ENCODE measurements at places on chromosomes 7 and 10. TPM values are rescaled to one million over a fixed set of nuclear protein-coding genes. Genes with fewer than 3 reads are reported as not detected.

The PTPRN2 gene
- total RNA-seq = 4.7 TPM

The EBF3 gene
- total RNA-seq = not detected

DNA sequence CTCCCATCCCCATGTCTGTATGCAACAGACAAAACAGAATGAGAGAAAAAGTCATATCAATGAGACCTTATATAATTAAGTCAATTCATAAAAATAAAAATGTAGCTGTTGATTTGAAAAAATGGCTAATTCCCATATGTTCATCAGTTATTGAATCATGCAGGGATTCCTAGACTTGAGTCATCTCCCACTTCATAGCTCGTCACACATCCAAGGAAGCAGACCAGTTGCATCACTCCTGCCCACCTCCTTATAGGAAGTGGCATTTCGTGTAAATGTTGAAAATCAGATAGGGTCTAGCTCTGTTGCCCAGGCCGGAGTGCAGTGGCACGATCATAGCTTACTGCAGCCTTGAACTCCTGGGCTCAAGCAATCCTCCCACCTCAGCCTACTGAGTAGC is 56.1 kb upstream of the SH2B2 start:
- DNase-seq = no peak
- H3K4me3 ChIP-seq = no peak overlapping the region
- no peaks in the 10 kb centered on the region for H3K4me1 ChIP-seq
- H3K27me3 ChIP-seq = no peaks in the 10 kb centered on the region

DNA sequence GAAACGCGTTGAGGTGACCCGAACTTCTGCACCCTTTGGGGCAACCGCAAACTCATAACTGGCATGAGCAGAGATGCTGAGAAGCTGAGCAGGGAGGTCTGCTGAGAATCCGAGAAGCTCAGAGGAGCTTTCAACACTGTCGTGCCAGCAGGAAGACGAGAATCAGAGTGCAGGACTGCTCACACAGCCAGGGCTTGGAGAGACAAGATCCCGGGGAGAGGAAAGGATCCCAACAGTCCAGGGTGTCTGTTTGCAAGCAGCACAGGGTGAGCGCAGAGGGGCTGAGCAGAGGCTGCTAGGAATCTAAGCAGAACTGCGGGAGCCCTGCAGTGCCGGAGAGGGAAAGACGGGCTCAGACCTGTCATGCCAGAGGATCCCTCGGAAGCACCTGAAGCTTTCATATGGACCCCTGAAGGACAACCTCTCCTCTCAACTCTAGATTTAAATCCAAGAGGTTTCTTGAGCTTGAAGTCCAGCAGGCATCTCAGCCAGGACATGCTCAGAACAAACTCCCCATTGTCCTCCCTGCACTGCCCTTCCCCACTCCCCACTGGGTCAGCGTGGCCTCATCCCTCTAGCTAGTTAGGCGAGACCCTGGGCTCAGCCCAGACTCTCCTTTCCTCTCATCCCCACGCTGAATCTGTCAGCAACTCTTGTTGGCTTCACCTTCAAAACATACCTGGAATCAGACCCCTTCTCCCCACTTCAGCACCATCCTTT is 40.7 kb downstream of the FOXL3 start:
- peaks cover 5% of the 10 kb centered on the region for H3K27me3 ChIP-seq
- no peak overlapping the region for H3K4me3 ChIP-seq
- DNase-seq = no peak
- peaks cover 6% of the 10 kb centered on the region for H3K4me1 ChIP-seq
- H3K36me3 ChIP-seq = peaks cover 7% of the 10 kb centered on the region
- no peak overlapping the region for H3K27ac ChIP-seq

- H3K4me3 ChIP-seq = no peak overlapping the region
- no peak for DNase-seq
- no peaks in the 10 kb centered on the region for H3K27me3 ChIP-seq
- no peak overlapping the region for H3K27ac ChIP-seq
- no peaks in the 10 kb centered on the region for H3K4me1 ChIP-seq
These were observed 202.9 kb downstream of the GLRX3 start for GRCh38 chr10:130339091-130339490.

All from activated CD4-positive, alpha-beta memory T cell treated with anti-CD3 and anti-CD28 coated beads, Interleukin-2, amount 10 ng/mL, durations not matched to agents 7 days and 5 days (primary cell).